Upper lobe of left lung (tissue), 6 donors: ENCODE measurements at places on chromosomes 7 and 10. TPM values are rescaled to one million over a fixed set of nuclear protein-coding genes. Genes with fewer than 3 reads are reported as not detected.
A peak's percentile ranks its signal among the peaks of the same experiment; 100 is the strongest.

The ZNF804B gene
- total RNA-seq, result not detected

The SHH gene
- 6.3 TPM for total RNA-seq

DNA sequence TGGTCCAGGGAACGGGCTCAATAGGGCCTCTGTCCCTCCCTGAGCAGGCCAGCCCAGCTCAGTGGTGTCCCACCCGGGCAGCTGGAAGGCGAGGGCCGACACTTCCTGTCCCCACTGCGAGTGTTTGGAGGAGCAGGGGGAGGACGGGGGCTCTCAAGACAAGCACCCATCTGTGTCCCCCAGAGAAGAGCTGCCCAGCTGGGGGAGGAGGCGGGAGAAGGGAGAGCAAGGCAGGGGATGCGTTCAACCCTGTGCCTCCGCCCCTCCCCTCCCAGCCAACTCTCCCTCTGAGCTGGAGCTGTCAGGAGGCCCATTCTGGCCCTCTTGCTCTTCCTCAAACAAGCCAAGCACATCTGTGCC lies 35.7 kb downstream of the ZCCHC24 start:
- peak overlapping the region; percentile 15 for H3K27ac ChIP-seq
- peaks cover 67% of the 10 kb centered on the region for H3K4me1 ChIP-seq
- no peak overlapping the region for H3K4me3 ChIP-seq
- DNase-seq, result no peak
- no peaks in the 10 kb centered on the region for H3K36me3 ChIP-seq

- no peak overlapping the region for H3K27ac ChIP-seq
- H3K27me3 ChIP-seq, result no peaks in the 10 kb centered on the region
These were observed 10.7 kb downstream of the NDST2 start for GRCh38 chr10:73800560-73801252.

- peaks cover 15% of the 10 kb centered on the region for H3K4me1 ChIP-seq
- no peak overlapping the region for H3K27ac ChIP-seq
- no peak overlapping the region for H3K4me3 ChIP-seq
- no peak for DNase-seq
These were observed 29.2 kb upstream of the ZNRF2 start for GRCh38 chr7:30255064-30255769.

DNA sequence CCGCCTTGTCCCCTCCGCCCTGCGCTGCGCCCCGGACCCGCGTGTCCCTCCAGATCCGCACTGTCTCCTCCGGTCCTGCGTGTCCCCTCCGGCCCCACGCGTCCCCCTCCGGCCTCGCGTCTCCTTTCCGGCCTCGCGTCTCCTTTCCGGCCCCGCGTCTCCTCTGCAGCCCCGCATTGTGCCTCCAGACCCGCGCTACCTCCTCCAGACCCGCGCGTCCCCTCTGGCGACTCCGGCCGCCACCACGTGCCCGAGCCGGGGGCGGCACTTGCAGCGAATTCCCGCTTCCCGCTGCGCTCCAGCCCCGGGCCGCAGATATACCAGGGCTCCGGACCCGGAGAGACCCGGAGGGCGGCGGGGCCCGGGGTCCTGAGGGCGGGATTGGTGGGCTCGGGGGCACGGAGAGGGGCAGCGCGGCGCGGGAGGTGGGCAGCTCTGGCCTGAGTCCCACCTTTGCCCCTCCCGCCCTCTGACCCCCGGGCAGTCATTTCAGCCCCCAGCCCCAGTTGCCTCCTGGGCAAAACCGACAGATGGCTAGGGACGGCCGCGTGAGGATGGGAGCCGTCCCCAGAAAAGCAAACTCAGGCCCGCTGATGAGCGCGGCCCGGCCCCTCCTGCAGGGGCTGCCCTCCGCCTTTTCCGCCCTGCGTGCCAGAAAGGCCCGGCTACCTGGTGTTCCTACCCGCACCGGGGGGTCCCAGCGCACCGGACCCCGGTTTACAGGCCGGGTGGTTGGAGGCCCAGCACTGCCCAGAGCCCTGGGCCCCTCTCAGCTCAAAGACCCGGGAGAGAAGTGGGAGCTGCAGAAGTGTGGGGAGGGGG lies 56.5 kb downstream of the RBM17 start:
- peak overlapping the region; percentile 91 for H3K27ac ChIP-seq
- peaks cover 4% of the 10 kb centered on the region for H3K27me3 ChIP-seq
- H3K4me3 ChIP-seq, result peak overlapping the region; percentile 59

- H3K4me3 ChIP-seq, result no peak overlapping the region
- peak; percentile 85 for DNase-seq
- no peaks in the 10 kb centered on the region for H3K36me3 ChIP-seq
- H3K4me1 ChIP-seq, result peaks cover 83% of the 10 kb centered on the region
These were observed 54.9 kb downstream of the HK1 start for GRCh38 chr10:69333205-69333604.

GRCh38 chr7:5519515-5519928 lies 95.9 kb upstream of the TNRC18 start:
- H3K4me3 ChIP-seq, result no peak overlapping the region
- no peak for DNase-seq
- H3K27me3 ChIP-seq, result no peaks in the 10 kb centered on the region
- H3K4me1 ChIP-seq, result peaks cover 13% of the 10 kb centered on the region
- H3K27ac ChIP-seq, result no peak overlapping the region
- H3K36me3 ChIP-seq, result peaks cover 13% of the 10 kb centered on the region

DNA sequence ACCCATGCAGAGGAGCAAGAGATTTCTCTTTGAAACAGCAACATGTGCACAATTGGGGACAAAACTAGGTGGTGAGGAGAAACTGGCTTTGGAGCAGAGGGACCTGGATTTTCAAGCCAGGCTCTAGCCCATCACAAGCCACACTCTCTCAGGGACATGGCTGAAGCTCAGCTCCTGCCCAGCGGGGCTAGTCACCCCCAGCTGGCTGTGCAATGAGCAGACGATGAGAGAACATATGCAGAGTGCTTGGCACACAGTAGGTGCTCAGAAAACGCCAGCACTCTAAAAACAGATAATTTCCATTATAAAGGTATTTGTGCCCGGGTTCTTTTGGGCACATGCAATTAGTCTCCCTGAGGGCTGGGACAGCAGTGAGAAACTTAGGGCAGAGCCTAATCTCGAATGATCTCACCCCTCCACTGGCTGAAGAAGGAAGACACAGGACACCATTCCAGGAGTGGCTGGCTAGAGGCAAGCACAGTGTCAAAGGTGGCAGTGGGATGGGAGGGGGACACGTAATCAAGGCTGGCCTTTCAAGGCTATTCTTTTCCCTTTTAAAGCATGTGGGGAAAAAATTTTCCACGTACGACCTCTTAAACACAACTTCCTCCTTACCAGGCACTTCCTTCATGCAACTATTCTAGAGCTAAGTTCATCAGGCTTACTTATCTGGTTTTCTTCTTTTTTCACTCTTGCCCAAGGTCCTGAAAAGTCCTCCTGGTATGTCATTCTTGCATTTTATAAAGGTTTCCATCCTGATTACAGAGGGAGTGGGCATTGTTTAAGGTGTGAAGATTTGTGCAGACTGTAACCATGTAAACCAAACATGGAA lies 15.1 kb downstream of the FAM53B start:
- DNase-seq, result no peak
- no peaks in the 10 kb centered on the region for H3K36me3 ChIP-seq
- no peak overlapping the region for H3K4me3 ChIP-seq
- H3K27ac ChIP-seq, result peak overlapping the region; percentile 83
- peaks cover 91% of the 10 kb centered on the region for H3K4me1 ChIP-seq

DNA sequence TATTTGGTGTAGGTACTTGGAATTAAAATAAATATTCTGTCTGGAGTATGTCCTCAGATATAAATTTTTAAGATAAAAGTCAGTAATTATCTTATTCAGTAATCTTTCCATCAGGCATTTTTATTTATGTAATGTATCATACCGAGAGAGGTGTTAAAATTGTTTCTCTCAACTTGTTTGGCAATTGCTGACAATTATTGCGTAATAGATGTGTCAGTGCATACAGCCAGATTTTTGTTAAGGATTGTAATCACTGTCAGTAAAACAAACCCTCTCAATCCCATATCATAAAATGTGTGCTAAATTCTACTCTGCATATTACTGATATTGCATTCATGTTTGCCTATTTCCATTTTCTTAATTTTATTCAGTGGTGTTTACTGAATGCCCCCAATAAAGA lies 69.2 kb downstream of the CNTNAP2 start:
- no peaks in the 10 kb centered on the region for H3K4me1 ChIP-seq
- no peaks in the 10 kb centered on the region for H3K36me3 ChIP-seq
- no peak for DNase-seq
- H3K4me3 ChIP-seq, result no peak overlapping the region

GRCh38 chr10:11166550-11166949 lies 148.9 kb downstream of the CELF2 start:
- peak overlapping the region; percentile 55 for H3K4me3 ChIP-seq
- no peaks in the 10 kb centered on the region for H3K27me3 ChIP-seq
- no peak for DNase-seq
- no peaks in the 10 kb centered on the region for H3K36me3 ChIP-seq
- H3K27ac ChIP-seq, result peak overlapping the region; percentile 97

- H3K4me3 ChIP-seq, result no peak overlapping the region
- H3K27me3 ChIP-seq, result no peaks in the 10 kb centered on the region
These were observed 22.7 kb downstream of the CCNY start for GRCh38 chr10:35359056-35359455.

DNA sequence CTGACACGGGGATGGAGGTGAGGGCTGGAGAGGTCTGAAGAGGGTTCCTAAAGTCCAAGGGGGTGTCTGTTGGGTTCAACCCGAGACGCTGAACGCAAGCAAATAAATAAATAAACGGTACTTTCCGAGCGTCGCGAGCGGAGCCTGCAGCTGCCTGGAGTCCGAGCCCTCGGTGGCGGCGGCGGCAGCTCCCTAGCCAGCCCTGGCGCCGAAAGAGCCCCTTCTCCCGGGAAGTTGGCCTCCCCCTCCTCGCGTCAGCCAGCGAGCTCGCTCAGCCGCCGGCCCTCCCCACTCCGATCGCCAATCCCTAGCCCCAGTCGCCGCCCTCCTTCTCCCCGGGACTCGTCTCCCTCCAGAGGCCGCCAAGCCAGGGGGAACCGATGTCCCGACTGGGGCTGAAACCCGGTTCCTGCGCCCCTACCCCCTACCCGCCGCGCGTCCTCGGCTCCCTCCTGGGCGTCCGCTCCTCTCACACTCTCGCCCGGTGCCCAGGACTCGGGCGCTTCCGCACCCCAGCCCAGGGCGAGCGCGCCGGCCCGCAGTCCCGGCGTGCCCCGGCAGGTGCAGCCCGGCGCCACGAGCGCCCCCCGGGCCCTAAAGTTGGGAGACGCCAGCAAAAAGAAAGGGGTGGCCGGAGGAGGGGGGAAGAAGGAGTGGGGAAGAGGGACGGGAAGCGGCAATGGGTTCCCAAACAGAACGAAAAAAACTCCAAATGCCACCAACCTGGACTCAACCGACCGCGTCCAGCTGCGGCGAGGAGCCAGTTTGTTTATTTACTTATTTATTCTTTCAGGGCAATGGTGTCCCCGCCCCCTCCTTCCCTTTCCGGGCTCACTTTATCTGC lies at the start of gene GFRA1:
TSS of gene GFRA1 (minus strand) at position 767 of the 844 bp plus-strand sequence. CDS start 1,177 bp downstream, outside the sequence.
- no peaks in the 10 kb centered on the region for H3K36me3 ChIP-seq
- no peaks in the 10 kb centered on the region for H3K27me3 ChIP-seq
- peak within 1 kb of the TSS; percentile 46 for H3K4me3 ChIP-seq

GRCh38 chr7:155198901-155199845 lies 98.5 kb upstream of the INSIG1 start:
- no peaks in the 10 kb centered on the region for H3K4me1 ChIP-seq
- H3K27ac ChIP-seq, result no peak overlapping the region
- no peak overlapping the region for H3K4me3 ChIP-seq
- DNase-seq, result no peak
- H3K36me3 ChIP-seq, result no peaks in the 10 kb centered on the region

- H3K27me3 ChIP-seq, result no peaks in the 10 kb centered on the region
- peaks cover 34% of the 10 kb centered on the region for H3K4me1 ChIP-seq
- no peaks in the 10 kb centered on the region for H3K36me3 ChIP-seq
- peak; percentile 93 for DNase-seq
- peak within 1 kb of the TSS; percentile 65 for H3K4me3 ChIP-seq
These were observed at the start of gene PIK3AP1 for GRCh38 chr10:96720422-96721206. Gene PIK3AP1, minus strand, starts transcription at chr10:96720514. Its CDS starts 120 bp downstream, at chr10:96720394.

GRCh38 chr10:11255796-11256444 lies 238.2 kb downstream of the CELF2 start:
- H3K4me3 ChIP-seq, result no peak overlapping the region
- no peak overlapping the region for H3K27ac ChIP-seq
- no peak for DNase-seq
- H3K36me3 ChIP-seq, result peaks cover 13% of the 10 kb centered on the region

DNA sequence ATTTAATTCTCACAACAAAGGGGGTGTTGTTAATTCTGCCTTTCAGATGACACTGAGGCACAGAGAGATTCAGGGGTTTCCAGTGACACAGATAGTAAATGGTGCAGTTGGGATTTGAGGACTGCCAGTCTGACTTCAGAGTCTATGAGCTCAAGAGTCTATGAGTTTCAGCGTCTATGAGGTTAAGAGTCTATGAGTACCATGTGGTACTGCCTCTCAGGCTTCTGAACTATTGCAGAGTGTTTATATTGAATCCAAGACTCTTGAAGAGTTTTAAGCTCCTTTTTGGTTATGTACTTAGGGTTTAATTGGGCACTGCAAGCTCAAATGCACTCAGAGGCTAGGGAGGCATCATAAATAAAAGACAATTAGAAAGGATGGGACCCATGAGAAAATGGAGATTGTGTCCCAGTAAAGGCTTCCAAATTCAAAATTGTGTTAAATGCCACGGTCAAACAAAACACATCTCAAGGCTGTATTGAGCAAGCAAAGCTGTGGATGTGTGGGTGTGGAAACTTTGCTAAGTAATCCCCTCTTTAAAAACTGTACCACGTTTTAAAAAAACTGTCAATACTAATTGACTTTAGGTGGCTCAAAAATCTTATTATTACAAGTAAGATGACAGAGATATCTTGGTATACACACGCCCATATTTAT lies 123.9 kb upstream of the FAM171A1 start:
- no peak for DNase-seq
- H3K4me3 ChIP-seq, result no peak overlapping the region
- no peak overlapping the region for H3K27ac ChIP-seq
- no peaks in the 10 kb centered on the region for H3K27me3 ChIP-seq
- H3K36me3 ChIP-seq, result no peaks in the 10 kb centered on the region

GRCh38 chr10:8967061-8967460 lies 912.6 kb downstream of the GATA3 start:
- no peak overlapping the region for H3K27ac ChIP-seq
- H3K4me1 ChIP-seq, result no peaks in the 10 kb centered on the region
- no peaks in the 10 kb centered on the region for H3K27me3 ChIP-seq

DNA sequence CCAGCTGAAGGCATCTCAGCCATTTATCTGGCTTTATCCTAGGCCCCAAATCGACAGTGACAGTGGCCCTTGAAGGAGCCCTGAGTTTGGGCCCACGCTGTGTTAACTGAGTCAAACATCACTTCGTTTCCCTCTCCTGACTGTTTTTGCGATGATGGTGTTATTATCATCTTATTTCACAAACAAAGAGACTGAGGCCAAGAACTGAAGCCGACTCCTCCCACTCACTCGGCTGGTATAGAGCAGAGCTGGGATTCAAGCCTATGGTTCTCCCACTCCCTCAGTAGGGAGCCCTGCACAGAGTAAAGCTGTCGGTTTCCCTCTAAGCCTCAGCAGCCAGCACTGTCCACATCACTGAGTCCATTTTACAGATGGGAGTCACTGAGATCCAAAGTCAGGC lies 141.0 kb downstream of the CDH23 start:
- H3K4me3 ChIP-seq, result no peak overlapping the region
- no peak for DNase-seq
- no peaks in the 10 kb centered on the region for H3K36me3 ChIP-seq
- H3K27me3 ChIP-seq, result no peaks in the 10 kb centered on the region
